Spleen (tissue), 13 donors: ENCODE measurements at places on chromosomes 16 and 17. TPM values are rescaled to one million over a fixed set of nuclear protein-coding genes. Genes with fewer than 3 reads are reported as not detected.

GRCh38 chr17:7383742-7384488 is 3.0 kb downstream of the TNK1 start:
- H3K36me3 ChIP-seq: peaks cover 24% of the 10 kb centered on the region
- H3K27ac ChIP-seq: peak overlapping the region; percentile 86
- peaks cover 28% of the 10 kb centered on the region for H3K4me1 ChIP-seq
- peak overlapping the region; percentile 57 for H3K4me3 ChIP-seq

PITPNM3 gene
- polyA plus RNA-seq: 63.3 TPM

GRCh38 chr17:45052052-45052772 is 780 bp upstream of the DCAKD start:
- peaks cover 37% of the 10 kb centered on the region for H3K4me1 ChIP-seq
- H3K27me3 ChIP-seq: no peaks in the 10 kb centered on the region
- peak overlapping the region; percentile 51 for H3K4me3 ChIP-seq
- DNase-seq: peak; percentile 85
- H3K36me3 ChIP-seq: no peaks in the 10 kb centered on the region
- peak overlapping the region; percentile 75 for H3K27ac ChIP-seq

DNA sequence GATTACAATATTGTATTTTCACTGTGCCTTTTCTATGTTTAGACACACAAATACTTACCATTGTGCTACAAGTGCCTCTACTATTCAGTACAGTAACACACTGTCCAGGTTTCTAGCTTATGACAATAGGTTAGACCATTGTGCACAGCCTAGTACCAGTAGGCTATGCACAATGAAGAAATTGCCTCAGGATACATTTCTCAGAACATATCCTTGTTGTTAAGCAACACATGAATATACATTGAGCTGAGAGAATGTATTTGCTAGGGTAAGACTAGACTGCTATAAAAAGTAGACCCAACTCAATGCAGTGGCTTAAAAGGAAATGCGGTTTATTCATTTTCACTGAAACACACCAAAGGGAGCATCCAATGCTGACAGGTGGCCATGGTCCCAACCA is 285.1 kb downstream of the HS3ST3A1 start:
- DNase-seq: no peak
- no peak overlapping the region for H3K27ac ChIP-seq
- H3K4me1 ChIP-seq: peaks cover 6% of the 10 kb centered on the region
- H3K36me3 ChIP-seq: no peaks in the 10 kb centered on the region

NPIPA7 gene
- polyA plus RNA-seq: 21.4 TPM

KRTAP4-3 gene
- not detected for polyA plus RNA-seq

GRCh38 chr17:15928286-15928785 is 16.6 kb upstream of the ADORA2B start:
- H3K4me1 ChIP-seq: peaks cover 16% of the 10 kb centered on the region
- no peak for DNase-seq
- H3K27me3 ChIP-seq: peaks cover 7% of the 10 kb centered on the region
- H3K4me3 ChIP-seq: no peak overlapping the region
- H3K27ac ChIP-seq: no peak overlapping the region

- no peaks in the 10 kb centered on the region for H3K4me1 ChIP-seq
- no peak overlapping the region for H3K27ac ChIP-seq
- DNase-seq: peak; percentile 46
- H3K36me3 ChIP-seq: no peaks in the 10 kb centered on the region
- no peak overlapping the region for H3K4me3 ChIP-seq
Measured at GRCh38 chr17:61475726-61476125, 23.5 kb downstream of the TBX4 start.

SLFN11 gene
- 9.9 TPM for polyA plus RNA-seq

GRCh38 chr16:9679213-9679767 is 502.9 kb downstream of the GRIN2A start:
- DNase-seq: no peak
- no peak overlapping the region for H3K27ac ChIP-seq
- no peak overlapping the region for H3K4me3 ChIP-seq
- no peaks in the 10 kb centered on the region for H3K27me3 ChIP-seq
- no peaks in the 10 kb centered on the region for H3K4me1 ChIP-seq
- no peaks in the 10 kb centered on the region for H3K36me3 ChIP-seq

DNA sequence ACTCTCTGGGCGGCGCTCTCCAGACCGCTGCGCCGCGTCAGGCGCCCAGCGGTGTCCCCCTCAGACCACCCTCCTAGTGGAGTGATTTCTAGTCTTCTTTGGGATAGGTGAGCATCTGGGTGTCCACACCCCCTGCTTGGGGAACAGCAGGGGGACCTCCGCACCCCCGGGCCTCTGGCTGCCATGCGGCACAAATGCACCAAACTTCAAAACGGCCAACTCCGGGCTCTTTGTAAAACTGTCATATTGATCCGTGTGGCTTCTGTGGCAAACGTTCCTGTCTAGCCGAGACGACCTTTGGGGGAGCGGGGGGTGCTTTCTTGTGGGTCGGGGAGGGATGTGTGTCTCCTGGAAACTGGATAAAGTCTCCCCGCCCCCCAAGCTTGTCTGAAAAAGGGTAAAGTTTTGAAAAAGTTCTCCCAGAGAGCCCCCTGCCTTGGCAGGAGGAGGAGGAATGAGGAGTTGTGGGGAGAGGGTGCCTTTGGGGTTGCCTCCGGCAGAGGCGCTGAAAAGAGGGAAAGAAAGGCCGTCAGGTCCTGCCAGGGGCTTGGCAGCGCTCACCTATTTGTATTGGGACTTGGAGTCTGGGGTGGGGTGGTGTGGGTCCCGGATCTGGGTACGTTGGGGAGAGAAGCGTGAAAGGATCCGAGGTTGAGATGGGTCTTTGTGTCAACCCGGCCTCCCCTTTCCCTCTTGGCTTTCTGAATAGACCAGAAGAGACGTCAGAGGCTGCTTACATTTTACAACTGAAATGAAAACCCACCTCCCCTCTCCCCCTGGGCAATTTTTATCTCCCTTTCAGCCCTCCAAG is 2.2 kb upstream of the CHD3 start:
- H3K4me1 ChIP-seq: peaks cover 74% of the 10 kb centered on the region
- peak overlapping the region; percentile 71 for H3K4me3 ChIP-seq
- DNase-seq: no peak
- H3K27ac ChIP-seq: peak overlapping the region; percentile 94
- H3K27me3 ChIP-seq: no peaks in the 10 kb centered on the region

DNA sequence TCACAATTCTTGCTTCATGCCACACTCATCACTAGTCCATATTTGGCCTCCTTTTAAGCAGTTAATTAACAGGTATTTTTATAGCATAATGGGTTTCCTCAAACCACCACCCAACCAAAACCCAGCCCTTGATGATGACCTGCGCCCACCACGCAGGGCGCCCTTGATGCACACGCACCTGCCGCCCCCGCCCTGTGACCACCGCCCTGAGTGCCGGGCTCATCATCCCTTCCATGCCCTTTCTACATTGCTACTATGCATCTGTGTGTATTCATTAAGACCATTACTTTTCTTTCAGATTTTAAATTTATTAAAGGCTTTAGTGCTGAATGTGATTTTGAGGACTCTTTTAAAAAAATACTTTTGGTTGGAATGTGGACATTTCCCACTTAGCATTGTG is 204.8 kb upstream of the CHMP6 start:
- DNase-seq: no peak
- H3K27ac ChIP-seq: no peak overlapping the region
- H3K4me1 ChIP-seq: peaks cover 58% of the 10 kb centered on the region
- H3K4me3 ChIP-seq: no peak overlapping the region
- no peaks in the 10 kb centered on the region for H3K36me3 ChIP-seq
- no peaks in the 10 kb centered on the region for H3K27me3 ChIP-seq
